ENCODE measurements at places on chromosomes 5 and 9.

DNA sequence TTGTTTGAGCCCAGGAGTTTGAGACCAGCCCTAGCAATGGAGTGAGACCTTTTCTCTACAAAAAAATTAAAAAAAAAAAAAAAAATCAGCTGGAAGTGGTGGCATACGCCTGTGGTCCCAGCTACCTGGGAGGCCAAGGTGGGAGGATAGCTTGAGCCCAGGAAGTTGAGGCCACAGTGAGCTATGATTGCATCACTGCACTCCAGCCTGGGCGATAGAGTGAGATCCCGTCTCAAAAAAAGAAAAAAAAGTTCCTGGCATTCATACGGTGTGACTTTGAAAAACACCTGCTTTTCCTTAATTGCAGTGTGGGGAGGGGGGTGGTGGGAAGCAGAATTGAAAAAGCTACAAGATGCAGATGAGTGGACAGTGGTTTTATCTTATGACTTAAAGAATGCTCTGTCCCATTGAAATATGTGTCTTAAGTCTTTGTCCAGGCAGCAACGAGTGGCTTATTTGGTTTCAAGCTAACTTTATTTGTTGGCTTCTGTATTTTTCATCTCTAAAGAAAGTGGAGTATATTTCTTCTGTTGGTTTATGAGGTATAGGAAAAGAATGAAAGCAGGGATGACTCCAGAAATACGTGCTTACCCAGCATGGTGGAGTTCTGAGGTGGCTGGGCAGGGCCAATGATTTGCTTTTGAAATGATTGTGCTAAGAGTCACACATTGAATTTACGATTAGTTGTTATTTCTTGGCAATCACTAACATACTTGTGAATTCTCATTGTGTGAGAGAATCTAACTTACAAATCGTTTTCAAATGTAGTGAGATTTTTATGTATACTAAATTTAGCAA lies 27.8 kb downstream of the ROPN1L start:
- no peak for DNase-seq

GRCh38 chr5:109705596-109705995 lies 15.9 kb downstream of the MAN2A1 start:
- no peak for DNase-seq

GRCh38 chr5:179820127-179820482 lies 600 bp upstream of the SQSTM1 start:
- no peak for DNase-seq

DNA sequence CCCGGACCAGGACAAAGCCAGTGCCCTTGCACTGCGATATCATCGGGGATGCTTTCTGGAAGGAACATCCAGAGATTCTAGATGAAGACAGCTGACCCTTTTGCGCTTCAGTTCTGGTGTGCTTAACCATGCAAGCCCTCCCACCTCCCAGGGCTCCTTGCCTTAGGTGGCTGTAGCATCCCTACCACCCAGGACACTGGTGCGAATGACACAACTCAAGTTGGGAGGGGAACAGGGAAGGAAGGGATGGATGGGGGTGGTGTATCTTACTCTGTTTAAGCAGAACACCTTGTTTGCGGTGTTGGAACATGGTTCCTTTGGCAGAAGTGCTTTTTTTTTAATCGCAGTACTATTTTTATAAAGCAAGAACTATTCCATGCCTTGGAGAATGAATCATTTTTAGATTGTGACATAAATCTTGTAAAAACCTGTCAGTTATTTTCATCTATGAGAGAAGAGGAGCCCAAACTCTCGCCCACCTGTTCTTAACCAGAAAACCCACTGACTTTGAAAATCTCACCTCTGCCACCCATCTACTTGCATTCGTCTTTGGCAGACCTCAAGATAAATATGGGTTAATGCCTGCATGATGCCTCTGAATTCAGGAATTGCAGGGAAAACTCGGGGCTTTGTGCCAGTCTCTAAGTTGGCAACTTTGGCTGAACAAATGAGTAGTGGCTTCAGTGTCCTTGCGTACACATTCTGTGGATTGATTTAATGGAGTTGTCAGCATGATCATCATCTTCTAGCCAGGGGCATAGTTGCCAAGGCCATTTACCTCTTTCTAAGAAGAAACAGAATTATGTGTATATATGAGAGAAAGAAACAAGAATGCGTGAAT lies 3.9 kb upstream of the LSM11 start:
- DNase-seq = no peak

All from amygdala (tissue), 56 donors.